ENCODE measurements at places on chromosomes 1 and 21.

DNA sequence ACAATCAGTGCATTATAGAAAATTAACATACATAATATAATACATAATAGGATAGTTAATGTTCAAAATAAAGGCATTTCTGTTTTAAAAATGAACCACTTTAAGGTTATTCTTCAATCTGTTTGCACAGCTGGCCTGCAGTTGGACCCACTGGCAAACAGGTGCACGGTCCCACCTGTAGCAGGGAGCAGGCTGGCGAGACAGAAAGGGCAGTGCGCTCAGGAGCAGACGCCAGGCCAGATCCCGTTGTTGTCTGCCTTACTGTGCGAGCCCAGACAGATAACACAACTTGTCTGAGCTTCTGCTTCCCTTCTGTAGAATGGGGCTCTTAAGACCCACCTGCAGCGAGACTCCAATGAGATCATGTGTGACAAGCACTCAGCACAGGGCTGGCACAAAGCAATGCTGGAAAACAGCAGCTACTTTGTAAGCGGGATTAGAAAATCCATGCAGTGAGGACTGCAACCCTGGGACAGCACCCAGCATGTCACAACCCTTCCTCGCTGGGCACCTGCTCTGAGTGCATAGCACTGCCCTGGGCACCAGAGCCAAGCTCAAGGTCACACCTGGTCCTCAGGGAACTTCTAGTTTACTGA is 33.5 kb downstream of the VPS26C start:
- no peak for DNase-seq

DNA sequence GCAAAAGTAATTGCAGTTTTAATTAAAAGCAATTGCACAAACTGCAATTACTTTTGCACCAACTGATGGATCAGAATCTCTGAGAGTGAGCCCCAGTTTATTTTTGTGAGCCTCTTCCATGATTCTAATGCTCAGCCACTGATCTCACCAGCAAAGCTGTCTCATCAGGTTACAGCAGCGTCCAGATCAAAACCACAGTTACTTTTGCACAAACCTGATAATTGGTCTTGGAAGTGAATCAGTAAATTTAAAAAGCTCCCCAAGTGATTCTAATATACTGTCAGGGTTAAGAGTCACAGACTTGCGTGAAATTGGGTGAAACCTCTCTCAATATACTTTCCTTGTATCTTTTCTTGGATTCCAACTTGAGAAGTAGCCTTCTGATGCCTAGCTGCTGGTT is 13.5 kb upstream of the CR2 start:
- DNase-seq = no peak

GRCh38 chr1:27267153-27267552 is 32.7 kb downstream of the WDTC1 start:
- no peak for DNase-seq

- DNase-seq = peak; percentile 39
These were observed 171.5 kb downstream of the ZNF281 start for GRCh38 chr1:200238311-200238710.
